ENCODE measurements at places on chromosomes 11 and 22.

GRCh38 chr11:68533945-68534344, 73.4 kb downstream of the PPP6R3 start:
- DNase-seq, result no peak

DNA sequence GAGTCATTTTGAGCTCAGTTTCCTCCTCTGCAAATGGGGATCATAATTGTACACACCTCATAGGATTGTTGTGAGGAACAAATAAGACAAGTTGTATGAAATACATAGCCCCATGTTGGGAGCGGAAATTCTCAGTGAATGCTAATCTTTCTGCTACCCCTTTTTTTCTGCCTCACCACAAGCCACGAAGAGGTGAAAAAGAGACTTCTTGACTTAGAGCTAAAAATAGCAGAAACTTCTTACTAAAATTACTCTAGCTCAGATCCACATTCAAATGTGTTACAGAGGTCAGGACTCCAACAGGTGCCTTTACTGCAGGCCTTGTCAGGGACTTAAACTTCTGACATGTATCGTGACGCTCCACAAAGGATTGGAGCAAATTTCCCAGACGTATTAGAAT, 128.5 kb downstream of the MIAT start:
- DNase-seq, result no peak

DNA sequence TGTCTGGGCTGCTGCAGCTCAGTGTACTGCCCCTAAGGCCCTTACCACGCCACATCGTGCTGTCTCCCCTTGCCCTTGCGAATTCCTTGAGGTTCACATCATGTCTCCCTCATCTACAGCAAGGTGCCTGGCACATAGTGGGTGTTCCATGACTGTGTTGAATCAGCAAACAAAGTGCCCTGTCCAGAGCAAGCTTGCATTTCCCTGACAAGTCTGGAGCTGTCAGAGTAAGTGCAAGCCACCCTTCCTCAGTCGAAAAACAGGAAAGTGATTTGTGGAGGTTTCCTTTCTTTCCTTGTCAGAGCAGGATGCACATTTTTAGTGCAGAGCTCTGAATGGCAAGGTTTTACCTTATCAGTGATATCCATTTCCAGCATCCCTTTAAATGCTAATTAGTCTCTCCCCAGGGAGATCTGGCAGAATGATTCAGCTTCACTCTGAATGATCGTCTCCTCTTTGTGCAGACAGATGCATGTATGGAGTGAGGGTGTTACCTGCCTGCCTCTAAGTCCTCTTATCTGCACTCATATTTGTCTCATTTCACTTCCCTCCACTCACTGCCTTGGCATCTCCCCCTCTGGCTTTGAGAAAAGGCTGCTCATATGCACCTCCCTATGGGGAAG, 331.2 kb downstream of the TMEM135 start:
- DNase-seq, result no peak

GRCh38 chr11:15985127-15985859, 371.1 kb downstream of the SOX6 start:
- DNase-seq, result no peak

DNA sequence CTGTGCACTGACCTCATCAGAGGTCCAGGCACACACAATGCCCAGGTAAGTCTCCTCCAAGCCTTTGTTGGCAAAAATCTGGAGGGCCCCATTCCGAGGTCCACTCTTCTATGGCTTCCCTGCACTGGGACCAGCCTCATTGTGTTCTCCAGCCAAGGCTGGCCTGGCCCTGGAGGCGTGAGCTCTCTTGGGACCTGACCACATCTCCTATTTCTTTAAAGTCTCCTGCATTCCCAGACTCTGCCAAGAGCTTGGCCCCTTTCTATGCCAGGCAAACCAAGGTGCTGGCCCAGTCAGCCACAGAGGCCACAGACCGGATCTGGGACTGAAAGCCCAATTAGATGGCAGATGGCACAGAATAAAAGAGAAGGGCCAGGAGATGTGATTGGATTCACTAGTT, 55.1 kb downstream of the C11orf58 start:
- DNase-seq, result no peak

DNA sequence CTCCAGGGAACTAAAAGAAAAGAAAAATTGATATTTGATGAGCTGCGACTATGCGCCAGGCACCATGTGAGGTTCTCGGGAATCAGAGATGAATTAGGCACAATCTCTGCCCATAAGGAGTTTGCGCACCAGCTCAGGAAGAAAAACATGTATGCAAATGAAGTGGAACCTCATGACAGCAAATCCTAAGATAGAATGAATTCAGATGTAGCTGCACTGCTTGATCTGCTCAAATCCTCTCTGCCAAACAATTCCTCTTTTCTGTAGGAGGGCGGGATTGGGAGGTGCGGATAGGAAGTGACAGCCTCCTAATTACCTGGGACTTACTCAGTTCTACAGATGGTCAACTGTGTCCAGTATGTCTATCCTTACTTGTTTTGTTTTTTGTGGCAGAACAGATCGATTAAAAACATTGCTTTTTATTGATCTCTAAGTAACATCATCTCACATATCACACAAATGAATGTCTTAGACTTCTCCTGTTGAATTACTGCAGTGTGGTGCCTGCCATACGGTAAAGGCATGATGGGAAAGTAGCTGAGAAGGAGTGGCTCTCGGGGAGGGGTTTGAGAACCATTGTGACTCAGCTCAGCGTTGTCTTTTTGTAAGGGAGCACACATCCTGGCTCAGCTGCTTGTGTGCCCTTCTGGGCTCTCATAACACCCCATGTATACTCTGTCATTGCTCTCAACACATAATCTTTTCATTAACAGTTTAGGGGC, 13.9 kb downstream of the CRTAM start:
- DNase-seq, result peak; percentile 18

DNA sequence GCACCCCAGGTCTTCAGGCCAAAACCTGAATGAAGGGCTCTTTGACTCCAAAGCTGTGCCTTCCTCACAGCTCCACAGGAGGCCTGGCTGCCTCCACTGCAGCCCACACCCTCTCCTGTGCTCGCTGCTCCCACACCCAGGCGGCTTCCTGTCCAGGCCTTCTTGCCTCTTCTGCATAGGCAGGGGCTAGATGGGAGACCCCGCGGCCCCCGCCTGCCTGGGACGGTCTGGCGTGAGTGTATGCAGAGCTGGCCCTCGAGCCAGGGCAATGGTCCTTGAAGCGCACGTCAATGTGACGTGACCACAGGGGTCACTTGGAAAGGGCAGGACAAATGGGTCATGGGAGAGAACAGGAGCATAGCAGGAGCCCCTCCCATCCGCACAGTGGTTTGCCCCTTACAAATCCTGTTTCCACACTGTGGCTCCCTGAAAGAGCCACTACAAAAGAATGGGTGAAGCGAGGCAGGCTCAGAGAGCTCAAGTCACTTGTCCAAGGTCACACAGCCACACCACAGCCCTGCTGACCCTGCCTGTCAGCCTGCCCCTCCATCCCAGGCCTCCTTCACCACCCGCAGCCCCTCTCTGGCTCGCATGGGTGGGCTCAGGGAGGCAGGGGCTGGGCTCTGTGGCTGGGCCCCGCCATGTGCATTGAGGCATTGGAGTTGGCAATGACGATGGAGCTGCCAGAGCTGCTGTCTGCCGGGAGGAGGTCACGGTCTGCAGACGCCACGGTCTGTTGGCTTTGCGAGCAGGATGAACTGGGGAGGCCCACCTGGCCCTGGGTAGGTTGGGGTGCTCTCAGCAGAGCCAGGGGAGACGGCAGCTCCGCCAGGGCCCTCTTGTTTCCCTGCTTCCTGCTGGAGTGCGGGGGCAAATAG, 71.2 kb upstream of the WNT11 start:
- DNase-seq, result no peak

DNA sequence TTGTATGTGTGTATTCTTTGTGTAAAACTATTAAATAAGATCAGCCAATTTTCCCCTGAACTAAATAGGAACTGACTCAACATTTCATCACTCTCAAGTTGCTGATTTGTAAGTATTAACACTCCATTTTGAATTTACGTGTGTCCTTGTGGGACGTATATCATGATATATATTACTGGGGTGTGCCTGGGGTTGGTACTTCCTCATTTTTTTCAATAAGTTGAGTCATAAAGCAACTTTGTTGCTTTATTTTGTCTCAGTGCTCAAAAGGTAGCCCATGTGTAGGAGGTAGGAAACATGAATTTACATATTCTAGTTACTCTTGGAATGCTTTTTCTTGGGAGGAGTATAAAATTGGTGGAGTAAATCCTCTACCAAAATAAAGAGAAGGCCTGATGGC, 193.9 kb upstream of the RAG2 start:
- DNase-seq, result no peak

- no peak for DNase-seq
These were observed 87.8 kb downstream of the ARHGAP42 start for GRCh38 chr11:100774859-100775258.

GRCh38 chr11:44615913-44616791, 50.7 kb downstream of the CD82 start:
- DNase-seq, result no peak

DNA sequence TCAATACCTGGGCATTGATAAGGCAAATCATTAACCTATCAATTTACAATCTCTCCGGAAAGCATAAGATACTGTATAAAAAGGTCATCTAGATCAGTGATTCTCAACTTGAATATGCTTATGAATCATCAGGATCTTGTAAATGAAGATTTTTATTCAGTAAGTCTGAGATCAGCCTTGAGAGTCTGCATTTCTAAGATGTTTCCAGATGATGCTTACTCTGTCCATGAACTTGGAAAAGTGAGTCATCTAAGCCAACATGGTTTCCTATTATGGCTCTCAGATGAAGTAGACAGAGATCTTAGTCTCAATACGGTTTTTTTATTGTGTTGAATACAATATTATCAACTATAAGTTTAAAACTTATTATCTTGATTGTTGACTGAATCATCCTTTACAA, 226.4 kb upstream of the KIRREL3 start:
- no peak for DNase-seq

- DNase-seq, result no peak
These were observed 21.0 kb downstream of the P2RY2 start for GRCh38 chr11:73239111-73239521.

DNA sequence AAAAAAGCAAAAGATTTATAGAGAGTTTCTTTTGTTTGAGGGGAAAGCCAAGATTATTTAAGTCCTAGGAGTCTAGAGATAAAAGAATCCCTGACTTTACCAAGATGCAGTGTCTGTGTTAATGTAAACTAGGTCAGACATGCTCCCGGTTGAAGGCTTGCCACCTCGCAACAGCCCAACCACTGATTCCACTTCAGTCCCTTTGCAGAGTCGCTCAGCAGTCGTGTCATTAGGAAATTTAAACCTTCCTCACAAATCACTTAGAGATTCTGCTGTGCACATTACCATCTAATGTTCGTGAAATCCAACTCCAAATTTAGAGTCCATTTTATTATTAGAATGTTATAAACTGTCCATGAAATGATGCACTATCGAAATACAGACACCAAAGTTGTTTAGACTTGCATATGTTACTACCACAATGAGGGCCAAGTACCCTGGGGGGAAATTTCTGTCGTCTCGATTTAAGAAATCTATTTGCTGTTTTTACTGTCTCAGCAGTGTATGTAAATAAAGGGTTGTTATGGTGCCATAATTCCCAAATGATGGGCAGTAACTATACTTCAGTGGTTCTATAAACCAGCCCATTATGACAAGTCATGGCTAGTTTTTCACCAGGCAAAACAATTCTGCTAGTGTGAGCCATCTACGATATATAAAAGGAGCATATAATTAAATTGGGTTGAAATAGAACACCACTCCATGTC, 101.4 kb upstream of the MTNR1B start:
- no peak for DNase-seq

- DNase-seq, result no peak
These were observed 54.4 kb upstream of the INCENP start for GRCh38 chr11:62069374-62069773.

DNA sequence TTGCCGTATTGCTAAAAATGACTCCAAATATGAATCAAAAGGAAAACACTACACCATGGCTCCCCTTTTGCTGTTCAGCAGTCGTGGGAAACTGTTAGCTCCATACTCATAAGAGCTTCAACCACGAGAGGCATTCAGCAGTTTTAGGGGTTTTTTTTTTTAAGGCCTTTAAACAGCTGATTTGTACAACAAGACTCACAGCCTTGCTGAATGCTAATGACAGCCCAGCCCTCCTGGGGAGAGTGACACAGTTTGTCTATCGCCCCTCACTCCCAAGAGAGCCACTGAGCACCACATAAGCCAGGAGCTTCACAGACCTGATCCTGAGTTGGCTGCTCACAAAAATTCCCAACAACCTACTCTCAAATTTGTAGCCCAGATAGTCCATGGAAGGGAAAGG, 32.4 kb downstream of the GALNT18 start:
- DNase-seq, result no peak

DNA sequence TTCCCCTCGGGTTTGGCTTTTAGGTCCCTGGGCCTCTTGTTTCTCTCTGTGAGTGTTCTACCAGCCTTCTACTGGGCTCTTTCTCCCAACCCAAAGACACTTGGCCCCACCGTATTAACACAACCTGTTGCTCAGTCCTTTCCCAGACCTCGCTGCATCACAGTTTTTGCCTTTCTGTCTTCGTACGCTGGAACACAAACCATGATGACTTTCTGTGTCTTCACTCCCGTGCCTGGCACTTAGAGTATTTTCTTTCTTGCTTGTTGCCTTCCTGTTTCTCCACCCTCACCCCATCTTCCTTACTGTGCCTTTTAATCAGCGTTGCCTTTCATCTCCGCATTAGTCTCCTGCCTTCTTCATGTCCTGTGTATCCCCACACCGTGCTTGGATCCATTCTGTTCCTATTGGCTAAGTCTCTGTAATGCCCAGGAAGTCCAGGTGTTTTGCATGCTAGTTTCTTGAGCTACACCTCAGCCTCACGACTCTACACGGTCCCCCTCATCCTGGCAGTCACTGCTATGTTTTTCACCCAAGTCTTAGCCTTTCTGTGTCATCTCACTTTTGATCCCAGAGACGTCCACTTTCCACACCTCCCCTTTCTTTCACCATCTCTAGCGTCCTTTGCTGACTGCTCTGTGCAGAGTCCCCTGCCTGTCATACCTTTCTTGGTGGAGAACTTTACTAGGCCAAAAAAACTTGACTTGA, 1.6 kb downstream of the MARK2 start:
- DNase-seq, result no peak

GRCh38 chr11:1928470-1928890, 9.0 kb downstream of the TNNT3 start:
- no peak for DNase-seq

Measured in activated CD4-positive, alpha-beta T cell treated with anti-CD3 and anti-CD28 coated beads for 24 hours (primary cell).